ENCODE measurements at places on chromosomes 6 and 20.

- no peak for DNase-seq
Observed at GRCh38 chr6:19052219-19052618, 665.1 kb downstream of the RNF144B start.

- DNase-seq: no peak
Observed at GRCh38 chr6:111759836-111760785, 113.1 kb downstream of the FYN start.

DNA sequence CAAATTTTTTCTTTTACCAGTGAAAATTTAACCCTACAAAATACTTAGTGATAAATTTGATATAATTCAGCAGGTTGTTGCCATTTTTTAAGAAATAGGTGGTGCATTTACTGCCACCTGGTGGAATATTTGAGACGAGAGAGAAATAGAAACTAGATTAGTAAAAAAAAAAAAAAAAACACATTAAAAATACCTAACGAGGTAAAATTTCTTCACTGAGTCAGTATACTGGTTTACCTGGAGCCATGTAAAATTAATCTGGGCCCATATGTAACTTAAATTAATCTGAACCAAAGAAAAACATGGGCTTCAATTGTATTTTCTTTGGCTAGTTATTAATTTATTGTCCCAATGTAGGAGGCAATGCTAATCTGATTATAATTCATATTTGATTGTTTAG, 520.8 kb downstream of the EPM2A start:
- DNase-seq: peak; percentile 8

DNA sequence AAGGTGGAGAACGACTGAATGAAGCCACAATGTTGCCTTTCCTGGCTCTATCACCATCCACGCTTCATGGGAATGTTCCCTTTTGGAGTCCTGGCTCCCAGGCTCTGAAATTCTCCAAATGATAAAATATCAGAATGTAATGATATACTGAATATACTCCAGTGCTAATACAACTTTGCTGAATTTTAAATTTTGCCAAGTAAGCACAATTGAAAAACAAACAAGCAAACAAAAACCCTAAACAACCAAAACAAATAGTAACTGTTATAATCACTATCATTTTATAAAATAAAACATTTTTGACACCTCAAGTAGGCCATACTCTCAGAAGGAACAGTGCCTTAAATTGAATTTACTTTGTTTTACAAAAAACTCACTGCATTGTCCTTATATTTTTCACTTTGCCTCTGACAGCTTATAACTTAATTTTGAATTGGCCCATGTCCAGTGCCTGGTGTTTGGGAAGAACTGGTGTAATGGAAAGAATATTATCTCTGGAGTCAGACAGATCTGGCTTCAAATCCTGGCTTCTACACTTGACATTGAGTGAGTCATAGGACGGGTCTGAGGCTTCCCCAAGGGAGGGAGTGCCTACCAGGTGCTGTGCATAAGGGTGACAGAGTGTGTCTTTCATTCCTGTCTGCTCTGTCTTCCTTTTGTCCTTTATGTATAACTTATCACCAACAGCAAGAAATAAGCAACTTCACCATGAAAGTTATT, 698.3 kb downstream of the EPM2A start:
- DNase-seq: no peak

GRCh38 chr6:13091192-13091591, 237.1 kb downstream of the TBC1D7 start:
- DNase-seq: no peak

DNA sequence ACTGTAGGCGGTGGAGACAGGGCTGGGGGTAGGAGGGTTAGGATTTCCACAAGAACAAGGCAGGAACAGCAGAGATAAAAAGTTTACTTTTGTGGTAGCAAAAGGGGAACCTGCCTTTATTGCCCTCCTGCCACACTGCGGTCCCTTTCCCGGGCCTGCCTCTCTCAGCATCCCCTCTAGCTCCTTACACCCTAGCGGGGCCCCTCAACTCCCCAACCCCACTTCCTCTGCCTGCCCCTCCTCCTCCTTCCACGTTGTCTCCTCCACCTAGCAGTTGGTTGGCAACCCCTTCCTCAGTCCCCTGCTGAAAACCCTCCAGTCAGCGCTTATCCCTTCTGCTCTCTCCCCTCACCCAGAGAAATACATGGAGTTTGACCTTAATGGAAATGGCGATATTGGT, 714 bp downstream of the AIF1 start:
- no peak for DNase-seq

DNA sequence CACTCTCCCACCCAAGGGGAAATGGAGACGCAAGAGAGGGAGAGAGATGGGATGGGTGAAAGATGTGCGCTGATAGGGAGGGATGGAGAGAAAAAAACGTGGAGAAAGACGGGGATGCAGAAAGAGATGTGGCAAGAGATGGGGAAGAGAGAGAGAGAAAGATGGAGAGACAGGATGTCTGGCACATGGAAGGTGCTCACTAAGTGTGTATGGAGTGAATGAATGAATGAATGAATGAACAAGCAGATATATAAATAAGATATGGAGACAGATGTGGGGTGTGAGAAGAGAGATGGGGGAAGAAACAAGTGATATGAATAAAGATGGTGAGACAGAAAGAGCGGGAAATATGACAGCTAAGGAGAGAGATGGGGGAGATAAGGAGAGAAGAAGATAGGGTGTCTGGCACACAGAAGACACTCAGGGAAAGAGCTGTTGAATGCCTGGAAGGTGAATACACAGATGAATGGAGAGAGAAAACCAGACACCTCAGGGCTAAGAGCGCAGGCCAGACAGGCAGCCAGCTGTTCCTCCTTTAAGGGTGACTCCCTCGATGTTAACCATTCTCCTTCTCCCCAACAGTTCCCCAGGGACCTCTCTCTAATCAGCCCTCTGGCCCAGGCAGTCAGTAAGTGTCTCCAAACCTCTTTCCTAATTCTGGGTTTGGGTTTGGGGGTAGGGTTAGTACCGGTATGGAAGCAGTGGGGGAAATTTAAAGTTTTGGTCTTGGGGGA, 754 bp downstream of the TNF start:
- no peak for DNase-seq

DNA sequence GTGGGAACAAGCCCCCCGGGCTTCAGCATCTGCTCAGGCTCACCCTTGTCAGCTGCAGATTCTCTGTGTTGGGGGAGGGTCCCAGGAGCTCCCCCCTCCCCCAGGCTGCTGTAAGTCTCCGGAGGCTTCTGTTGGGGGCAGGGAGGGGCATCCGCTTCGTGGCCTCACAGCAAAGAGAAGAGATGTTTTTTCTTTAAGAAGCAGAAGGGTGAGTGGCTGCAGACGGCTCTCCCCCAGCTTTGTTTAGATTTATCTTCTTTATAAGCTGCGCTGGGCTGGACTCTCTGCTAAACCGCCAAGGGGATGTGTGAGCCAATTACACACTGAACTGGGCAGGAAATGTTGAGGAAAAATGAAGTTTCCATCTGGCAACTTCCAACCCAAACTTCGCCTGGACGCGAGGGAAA, 48.7 kb upstream of the GATA5 start:
- DNase-seq: no peak

GRCh38 chr6:33768644-33769120, 20.2 kb downstream of the LEMD2 start:
- DNase-seq: peak; percentile 97

- DNase-seq: no peak
Observed at GRCh38 chr6:142879076-142879475, 65.9 kb downstream of the HIVEP2 start.

DNA sequence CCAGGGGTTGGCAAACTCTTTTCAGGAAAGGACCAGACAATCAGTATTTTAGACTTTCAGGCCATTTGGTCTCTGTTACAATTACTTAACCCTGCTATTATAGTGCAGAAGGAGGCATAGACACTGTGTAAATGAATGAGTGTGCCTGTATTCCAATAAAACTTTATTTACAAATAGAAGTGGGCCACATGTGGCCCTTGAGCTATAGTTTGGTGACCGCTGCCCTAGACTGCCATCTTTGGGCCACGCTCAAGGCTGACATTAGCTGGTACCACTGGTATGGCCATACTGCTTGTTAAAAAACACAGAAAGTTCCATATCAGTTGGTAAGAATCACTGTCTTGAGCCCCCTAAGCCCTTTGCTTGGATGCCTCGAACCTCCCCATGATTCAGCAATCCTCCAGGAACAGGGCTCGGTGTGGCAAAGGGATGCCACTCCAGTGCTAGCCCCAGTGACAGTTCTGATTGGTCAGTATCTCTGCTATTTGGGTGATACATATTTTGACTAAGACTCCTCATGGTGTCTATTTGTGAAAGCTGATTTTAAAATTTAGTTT, 23.3 kb upstream of the SNRNP48 start:
- no peak for DNase-seq

DNA sequence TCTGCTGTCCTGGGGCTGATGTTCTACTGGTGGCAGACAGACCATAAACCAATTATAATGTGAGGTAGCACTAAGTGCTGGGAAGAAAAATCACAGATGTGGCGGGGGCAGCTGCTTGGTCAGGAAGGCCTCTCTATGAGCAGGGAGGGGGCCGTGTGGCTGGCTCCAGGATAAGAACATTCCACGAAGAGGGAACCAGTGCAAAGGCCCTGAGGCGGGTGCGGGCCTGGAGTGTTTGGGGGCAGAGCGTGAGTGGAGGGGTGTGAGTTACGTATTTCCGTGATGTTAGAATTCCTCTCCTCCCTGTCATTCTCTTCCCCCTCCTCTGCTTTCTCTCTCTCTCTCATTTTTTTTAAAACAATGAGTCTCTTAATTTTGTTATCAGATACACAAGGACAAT, 67.2 kb downstream of the CEBPB start:
- no peak for DNase-seq

- DNase-seq: no peak
Observed at GRCh38 chr6:151805286-151805840, 2.1 kb upstream of the ESR1 start.

DNA sequence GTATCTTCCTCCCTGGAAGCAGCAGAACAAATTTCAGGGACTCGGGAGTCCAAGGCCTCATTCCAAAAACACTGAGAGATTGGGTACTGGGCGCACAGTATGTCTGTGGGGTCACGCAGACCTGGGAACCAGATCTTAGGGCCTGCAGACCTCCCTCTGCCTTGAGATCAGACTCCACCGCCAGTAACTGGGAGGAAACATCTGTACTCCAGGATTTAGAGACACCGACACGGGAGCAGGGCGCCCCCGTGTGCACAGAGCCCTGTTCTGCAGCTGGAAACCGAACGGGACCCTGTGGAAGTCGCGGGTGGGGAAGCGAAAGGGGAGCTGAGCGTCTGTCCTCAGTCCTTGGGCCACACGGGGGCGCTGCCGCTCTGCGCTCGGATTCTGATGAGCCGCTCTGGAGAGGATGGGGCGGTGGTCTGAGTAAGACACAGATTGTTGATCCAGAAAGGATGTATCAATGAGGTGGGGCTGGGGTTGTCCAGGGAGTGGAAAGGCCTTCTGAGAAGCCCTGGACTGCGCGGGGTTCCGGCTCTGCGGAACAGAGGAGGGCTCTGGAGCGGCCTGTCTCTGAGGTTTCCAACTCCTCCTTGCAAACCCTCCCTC, 35.7 kb upstream of the HLA-E start:
- DNase-seq: peak; percentile 86

DNA sequence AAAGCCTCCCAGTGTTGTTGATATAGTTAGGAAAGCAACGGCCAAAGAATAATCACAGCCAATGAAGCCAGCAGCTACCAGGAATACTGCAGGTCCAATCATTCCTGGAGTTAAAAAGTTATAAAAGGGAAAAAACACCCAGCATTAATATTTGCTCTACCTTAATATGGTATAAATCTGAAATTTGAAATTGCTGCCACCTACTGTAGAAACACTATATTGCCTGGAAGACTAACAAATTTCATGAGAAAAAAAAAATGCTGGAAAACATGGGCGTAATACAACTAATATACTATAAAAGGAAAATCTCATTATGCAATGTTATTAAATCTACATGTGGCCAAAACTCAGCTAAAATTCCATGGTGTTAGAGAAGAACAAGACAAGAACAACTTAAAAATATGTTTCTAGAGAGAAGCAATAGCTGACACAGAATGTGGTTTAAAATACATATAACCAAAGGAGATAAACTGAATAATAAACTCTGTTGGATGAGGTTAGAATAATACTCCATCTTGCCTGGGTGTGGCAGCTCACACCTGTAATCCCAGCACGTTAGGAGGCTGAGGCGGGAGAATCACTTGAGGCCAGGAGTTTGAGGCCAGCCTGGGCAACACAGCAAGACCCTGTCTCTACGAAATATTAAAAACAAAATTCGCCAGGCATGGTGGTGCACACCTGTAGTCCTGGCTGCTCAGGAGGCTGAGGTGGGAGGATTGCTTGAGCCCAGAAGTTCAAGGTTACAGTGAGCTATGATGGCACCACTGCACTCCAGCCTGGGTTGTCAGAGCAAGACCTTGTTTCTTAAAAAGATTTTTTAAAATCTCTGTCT, 43.1 kb downstream of the SLC17A5 start:
- peak; percentile 10 for DNase-seq

- DNase-seq: no peak
Observed at GRCh38 chr6:4560221-4561077, 215.8 kb upstream of the CDYL start.

GRCh38 chr20:11700831-11701230, 216.9 kb upstream of the BTBD3 start:
- DNase-seq: no peak

DNA sequence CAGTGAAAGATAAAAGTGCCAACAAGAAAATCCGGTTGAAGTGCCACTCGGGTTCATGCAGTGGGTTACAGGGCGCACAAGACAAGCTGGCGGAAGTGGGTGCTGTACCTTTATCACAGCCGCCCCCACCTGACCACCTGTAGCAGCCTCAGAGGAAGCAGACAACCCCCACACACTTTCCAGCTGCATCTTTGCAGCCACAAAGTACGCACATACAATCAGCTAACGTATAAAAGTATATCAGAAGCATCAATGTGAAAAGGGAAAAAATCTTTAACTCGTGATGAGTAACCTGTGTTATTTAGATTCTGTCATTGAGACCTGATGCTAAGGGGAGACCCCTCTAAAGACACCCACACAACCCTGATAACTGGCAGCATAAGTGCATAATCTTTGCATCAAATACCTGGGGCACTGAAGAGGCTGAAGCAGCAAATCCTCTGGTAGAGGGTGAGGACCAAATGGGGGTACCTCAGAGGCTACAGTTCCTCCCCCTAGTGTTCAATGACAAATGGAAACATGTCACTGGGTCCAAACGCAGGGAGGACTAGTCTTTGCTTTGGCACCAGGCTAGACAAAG, 22.1 kb downstream of the BACH2 start:
- no peak for DNase-seq

DNA sequence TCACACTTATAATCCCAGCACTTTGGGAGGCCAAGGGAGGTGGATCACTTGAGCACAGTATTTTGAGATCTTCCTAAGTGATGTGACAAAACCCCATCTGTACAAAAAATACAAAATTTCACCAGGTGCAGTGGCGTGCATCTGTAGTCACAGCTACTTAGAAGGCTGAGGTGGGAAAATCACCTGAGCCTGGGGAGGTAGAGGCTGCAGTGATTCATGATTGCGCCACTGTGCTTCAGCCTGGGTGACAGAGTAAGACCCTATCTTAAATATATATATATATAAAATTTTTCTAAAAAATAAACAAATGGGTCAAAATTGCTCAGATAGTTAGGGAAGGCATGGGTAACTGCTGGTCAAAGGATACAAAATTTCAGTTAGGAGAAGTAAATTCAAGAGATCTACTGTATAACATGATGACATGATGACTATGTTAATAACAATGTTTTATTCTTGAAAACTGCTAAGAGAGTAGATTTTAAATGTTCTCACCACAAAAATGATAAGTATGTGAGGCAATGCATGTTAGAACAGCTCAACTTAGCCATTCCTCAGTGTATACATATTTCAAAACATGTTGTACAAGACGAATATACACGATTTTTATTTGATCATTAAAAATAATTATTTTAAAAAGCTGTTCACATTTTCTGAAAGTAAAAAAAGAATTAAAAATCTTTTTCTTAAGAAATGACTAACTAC, 24.4 kb downstream of the TBC1D32 start:
- no peak for DNase-seq

Measured in Calu3 (cell line).